ENCODE measurements at places on chromosomes 6 and 20.

DNA sequence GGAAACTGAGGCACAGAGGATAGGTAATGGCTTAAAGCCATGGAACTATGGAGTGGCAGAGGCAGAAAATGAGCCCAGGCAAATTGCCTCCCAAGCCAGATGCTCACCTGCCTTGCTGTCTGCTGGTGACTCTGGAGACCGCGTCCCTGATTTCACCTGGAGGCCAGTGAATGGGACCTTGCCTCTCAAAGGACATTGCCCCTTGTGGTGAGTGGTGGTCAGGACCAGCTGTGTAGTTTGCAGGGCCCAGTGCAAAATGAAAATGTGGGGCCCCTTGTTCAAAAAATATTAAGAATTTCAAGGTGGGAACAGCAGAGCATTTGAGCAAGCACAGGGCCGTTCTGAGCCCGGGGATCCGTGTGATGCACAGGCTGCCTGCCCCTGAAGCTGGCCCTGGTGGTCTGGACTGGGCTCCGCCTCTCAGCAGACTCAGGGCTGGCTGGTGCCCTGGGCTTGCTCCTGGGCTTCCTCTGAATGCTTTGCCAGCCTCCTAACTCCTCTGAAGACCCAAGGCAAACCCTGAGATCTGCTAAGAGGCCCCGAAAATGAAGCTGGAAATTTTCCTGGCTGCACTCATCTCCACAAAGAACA, 19.8 kb upstream of the KCNG1 start:
- no peak for DNase-seq

DNA sequence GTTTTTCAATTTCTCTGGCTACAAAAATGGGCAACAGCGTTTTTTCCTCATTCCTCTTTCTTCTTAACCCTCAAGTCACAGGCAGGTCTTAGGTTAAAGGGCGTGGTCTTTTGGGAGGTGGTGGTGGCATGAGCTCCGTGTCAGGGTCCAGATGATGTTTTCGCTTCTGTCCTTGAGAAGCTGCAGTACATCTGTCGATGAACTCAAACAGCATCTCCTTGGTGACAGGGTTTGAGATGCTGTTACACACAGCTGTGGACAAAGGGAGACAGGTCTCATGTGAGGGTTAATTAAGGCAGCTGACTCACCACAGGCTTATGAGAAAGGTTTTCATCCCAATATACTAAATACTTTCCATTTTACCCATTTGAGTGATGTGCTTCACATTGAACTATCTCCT, 350.8 kb downstream of the RNGTT start:
- DNase-seq: no peak

GRCh38 chr6:160027076-160027475, 58.2 kb downstream of the IGF2R start:
- no peak for DNase-seq

GRCh38 chr6:137261361-137261760, 42.2 kb upstream of the IFNGR1 start:
- no peak for DNase-seq

DNA sequence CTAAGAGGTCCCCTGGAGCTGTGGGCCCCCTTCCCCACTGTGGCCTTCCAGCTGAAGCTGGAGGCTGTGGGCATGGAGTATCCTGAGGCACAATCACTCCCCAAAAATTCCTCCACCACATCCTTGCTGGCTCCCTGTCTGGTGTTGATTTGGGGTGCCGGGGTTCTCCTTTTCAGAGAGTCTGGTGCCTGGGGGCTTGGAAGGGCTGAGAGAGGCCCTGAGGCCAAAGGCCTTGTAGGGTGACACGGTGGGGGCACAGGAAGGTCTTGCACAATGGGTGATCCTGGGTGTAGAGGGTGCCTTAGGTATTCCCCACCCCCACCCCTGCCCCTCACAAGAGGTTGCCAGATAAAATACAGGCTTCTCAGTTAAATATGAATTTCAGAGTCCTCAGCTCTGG, 33.2 kb upstream of the VEGFA start:
- no peak for DNase-seq

- DNase-seq: no peak
Measured at GRCh38 chr6:42618686-42619085, 54.9 kb downstream of the UBR2 start.

DNA sequence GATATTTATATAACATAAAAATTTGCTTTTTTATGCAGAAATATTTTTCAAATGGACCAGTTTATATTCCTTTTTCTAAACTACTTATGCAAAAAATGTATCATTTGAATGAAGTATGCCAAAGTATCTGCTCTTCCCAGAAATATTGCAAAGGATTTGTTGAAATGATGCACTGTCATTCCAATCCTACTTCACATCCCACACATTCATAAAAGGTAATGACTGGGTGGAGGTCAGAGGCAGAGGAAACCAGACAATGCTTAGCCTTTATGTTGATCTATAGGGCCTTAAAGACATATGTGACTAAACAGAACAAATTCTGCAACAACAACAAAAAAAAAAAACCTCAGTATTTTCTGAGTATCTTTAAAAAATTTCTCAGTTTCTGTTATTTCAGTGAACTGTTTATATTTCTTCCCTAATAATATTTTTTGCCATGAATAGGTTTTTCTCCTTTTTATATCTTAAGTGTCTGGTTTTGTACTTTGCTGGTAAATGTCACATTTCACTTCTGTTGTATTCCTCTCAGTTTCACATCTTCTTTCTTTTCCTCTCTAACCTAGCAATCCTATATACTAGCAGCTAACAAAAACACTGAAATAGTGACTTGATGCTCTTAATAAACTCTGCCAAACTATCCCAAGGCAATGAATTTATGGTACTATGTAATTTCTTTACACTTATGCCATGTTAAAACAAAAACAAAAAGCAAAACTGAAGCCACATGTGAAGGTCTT, 374.1 kb downstream of the BCKDHB start:
- no peak for DNase-seq

GRCh38 chr20:39849664-39850063, 839.4 kb downstream of the MAFB start:
- DNase-seq: no peak

DNA sequence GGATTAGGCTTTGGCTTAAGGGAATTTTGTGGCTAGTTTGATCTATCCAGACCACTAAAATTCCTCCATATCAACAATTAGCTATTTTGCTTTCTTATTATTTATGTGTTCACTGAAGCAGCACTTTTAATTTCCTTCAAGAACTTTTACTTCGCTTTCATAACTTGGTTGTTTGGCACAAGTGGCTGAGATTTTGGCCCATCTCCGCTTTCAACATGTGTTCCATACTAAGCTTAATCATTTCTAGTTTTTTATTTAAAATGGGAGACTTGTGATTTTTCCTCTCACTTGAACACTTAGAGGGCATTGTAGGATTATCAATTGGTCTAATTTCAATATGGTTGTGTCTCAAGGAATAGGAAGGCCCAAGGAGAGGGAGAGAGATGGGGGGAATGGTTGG, 102.4 kb upstream of the HSF2 start:
- DNase-seq: no peak

GRCh38 chr6:148854992-148855391, 108.2 kb downstream of the UST start:
- DNase-seq: no peak

DNA sequence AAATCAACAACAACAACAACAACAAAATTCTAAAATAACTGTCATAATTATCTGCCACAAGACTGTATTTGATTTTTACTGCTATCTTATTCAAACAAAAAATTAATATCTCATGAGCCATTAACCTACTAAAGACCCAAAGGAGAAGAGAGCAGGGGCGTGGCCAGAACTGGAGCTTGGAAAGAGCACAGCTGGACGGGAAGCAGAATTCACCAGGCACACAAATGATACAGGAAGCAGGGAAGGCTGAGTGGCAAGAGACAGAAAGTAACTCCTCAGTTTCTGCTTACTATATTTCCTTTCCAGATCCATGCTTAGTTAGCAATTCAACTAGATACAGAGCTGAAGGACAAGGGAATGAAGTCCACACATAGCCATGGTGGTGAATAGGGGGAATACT, 54.4 kb downstream of the FKBP5 start:
- no peak for DNase-seq

- DNase-seq: no peak
Measured at GRCh38 chr6:64990652-64991304, 716.2 kb downstream of the EYS start.

- DNase-seq: no peak
Measured at GRCh38 chr6:87944541-87944954, 103.1 kb upstream of the SPACA1 start.

GRCh38 chr6:25050356-25050755, 114.6 kb upstream of the RIPOR2 start:
- peak; percentile 79 for DNase-seq

Data from CD4-positive, alpha-beta T cell treated with Interleukin-17A for 1 hour (primary cell).